ENCODE measurements at places on chromosomes 7 and 10.

DNA sequence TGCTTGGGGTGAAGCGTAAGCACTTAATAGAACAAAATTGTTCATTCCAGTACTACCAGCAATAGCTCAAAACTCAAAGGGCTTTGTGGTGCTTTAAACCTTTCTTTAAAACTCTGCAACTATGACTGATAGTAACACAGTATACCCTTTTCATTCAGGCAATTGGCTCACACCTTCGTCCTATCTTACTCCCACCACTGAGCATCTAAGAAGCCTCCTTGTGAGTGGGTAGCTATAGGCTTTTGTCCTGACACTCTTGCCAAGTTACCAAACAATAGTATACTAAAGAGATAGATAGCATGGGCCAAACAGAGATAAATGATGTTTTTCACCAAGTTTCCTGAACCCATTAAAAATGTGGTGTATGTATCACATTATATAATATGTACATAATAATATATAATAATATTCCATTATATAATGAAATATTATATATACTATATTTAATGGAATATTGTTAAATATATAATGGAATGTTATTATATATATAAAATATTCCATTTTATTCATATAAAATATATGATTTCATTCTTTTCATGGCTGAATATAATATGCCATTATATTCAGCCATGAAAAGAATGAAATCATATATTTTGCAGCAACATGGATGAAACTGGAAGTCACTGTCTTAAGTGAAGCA, 96.2 kb downstream of the TES start:
- no peak for DNase-seq

DNA sequence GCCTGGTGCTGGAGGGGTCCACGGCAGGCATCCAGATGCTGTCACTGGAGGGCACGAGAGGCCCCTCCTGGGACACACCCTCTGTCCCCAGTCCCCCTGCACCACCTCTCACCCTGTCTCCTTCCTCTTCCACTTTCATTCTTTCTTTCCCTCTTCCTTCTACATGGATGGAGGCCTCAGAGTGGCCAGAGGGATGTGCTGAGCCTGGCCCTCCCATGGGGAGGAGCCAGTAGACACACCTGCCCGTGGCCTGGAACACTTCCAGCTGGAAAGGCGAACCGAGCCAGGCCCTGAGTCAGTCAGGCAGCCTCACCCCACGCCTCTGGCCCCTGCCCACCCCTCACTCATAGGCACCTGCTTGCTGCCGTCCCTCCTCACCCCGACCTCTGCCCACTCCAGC, 55.9 kb upstream of the MXI1 start:
- no peak for DNase-seq

GRCh38 chr7:4479367-4480039, 202.6 kb upstream of the FOXK1 start:
- DNase-seq = peak; percentile 26

DNA sequence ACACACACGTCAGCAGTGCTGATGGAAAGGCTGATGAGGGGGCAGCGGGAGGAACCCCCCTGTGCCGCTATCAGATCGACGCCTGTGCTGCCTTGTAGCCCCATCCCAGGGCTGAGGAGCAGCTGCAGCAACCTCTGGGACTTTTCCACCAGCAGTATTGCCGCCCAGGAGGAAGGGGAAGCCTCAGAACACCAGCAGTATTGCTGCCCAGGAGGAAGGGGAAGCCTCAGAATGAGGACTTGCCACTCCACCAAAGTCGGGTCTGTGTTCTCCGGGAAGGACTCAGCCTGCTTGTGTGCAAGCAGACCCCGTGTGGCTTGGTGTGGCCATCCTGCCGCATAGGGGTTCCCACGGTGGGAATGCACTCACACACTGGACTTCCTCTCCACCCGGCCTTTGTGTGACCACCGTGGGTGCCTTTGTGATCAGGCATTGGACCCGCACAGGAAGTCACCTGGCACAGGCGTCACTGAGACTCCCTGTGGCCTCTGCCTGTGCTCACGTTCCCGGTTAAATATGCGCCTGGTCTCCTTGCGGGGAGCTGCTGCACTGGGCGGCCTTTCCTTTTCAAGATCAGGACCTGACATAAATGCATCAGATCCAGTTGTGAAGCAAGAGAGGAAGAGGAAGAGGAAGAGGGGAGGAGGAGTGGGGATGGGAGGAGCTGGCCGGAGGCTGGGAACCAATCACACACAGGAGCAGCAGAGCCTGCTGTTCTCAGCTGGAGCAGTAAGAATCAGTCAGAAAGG, 248.5 kb downstream of the DNAJB6 start:
- no peak for DNase-seq

GRCh38 chr10:88103576-88103975, 240.2 kb downstream of the PTEN start:
- no peak for DNase-seq

All from non-pigmented ciliary epithelial cell (primary cell).